ENCODE measurements at places on chromosomes 6 and 20.
A peak's percentile ranks its signal among the peaks of the same experiment; 100 is the strongest.

DNA sequence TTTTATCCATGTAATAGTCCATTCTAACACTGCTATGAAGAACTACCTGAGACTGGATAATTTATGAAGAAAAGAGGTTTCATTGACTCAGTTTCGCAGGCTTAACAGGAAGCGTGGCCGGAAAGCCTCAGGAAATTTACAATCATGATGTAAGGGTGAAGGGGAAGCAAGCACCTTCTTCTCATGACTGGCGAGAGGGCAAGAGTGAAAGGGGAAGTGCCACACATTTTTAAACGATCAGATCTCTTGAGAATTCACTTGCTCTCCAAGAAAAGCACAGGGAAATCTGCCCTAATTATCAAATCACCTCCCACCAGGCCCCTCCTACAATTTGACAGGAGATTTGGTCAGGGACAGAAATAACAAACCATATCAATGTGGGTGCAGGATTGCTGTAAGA lies 859.7 kb downstream of the EPHA7 start:
- DNase-seq: no peak

GRCh38 chr6:55445648-55446204 lies 118.5 kb downstream of the GFRAL start:
- peak; percentile 1 for DNase-seq

- DNase-seq: no peak
These were observed 9.1 kb downstream of the BCAS1 start for GRCh38 chr20:54061101-54061881.

- DNase-seq: no peak
These were observed 71.2 kb downstream of the KIAA0319 start for GRCh38 chr6:24574809-24575208.

DNA sequence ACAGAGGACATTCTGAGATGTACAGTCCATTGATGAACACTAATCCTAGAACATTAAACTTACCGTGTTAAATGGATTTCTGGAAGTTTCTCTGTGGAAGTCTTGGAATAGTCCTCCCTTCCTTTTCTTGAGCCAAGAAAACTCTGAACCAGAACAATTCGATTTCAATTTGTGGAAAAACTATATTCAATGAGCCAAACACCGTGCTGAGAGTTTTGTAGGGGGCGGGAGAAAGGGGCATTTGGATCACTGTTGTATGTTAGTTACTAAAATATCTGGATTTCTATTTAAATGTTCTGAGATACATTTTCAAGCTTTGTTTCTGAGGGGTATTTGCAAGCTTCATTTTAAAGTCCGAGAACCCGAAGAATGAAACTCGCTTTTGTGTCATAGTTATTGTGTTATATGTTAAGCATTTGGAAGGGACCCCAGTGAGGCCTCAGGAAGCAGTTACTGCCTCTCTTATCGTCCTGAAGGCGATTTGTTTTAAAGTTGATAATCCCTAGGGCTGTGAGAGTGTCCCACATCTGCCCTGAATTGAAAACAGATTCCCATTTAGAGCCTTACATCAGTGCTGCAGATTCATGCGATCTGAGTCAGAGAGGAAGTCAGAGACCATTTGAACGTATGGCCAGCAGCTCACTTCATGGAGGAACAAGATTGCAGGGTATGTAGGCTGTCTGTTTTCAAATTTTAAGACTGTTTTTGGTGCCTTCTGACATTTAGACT lies 70.8 kb upstream of the SASH1 start:
- DNase-seq: peak; percentile 81

DNA sequence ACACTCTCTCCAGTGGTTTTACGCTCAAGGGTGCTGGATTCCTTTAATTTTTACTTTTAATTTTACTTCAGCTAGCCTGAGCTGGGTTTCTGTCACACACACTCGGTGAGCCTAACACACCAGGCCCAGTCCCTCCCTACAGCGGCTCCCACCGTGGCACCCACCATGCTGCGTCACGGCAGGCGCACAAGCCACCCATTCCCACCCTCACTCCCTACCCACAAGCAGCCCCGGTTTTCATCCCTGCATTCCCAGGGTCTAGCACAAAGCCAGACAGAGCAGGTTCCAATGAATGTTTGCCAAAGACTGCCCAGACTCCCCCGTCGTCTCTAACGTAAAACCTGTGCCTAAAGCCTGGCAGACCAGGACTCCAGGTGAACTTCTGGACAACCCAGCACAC lies 50.3 kb downstream of the MYH7B start:
- DNase-seq: no peak

DNA sequence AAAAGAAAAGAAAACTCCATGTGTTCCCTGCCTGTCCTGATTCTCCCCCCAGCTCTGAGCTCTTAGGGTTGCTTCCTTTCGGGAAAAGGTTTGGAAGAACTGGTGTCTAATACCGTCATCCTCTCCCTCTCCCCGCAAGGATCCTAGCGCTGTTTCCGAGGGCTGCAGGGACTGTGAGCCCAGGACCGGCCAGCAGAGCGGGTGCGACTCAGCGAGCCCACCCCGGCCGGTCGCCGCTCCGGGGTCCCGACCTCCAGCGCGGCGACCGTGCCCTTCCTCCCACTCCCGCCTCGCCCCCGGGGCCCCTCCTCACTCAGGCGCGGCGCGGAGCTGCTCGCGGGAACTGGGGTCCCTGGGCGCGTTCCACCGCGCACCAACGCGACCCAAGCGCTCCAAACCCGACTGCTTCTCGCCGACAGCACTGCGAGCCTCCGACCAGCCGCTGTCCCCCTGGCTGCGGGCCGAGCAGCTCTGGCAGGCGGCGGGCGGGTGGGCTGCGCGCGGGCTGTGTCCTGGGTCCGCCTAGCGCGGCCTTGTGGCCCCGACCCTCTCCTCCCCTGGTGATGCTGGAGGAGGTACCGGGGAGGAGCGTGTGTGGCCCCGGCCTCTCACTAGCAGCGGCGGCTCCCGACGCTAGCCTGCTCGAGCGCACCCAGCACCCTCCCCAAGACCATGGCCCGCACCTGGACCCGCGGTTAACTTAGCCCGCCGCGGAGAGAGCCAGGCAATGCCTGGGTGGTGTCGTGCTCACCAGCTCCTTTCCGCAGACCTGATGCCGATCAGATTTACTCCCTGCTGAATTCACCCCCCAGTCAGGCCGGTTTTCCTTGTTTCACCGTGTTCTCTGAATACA lies at the start of gene PLA2G7:
Gene PLA2G7, minus strand, starts transcription at position 509 of the 853 bp plus-strand sequence. CDS start 12,484 bp downstream, outside the sequence.
- DNase-seq: peak; percentile 23

DNA sequence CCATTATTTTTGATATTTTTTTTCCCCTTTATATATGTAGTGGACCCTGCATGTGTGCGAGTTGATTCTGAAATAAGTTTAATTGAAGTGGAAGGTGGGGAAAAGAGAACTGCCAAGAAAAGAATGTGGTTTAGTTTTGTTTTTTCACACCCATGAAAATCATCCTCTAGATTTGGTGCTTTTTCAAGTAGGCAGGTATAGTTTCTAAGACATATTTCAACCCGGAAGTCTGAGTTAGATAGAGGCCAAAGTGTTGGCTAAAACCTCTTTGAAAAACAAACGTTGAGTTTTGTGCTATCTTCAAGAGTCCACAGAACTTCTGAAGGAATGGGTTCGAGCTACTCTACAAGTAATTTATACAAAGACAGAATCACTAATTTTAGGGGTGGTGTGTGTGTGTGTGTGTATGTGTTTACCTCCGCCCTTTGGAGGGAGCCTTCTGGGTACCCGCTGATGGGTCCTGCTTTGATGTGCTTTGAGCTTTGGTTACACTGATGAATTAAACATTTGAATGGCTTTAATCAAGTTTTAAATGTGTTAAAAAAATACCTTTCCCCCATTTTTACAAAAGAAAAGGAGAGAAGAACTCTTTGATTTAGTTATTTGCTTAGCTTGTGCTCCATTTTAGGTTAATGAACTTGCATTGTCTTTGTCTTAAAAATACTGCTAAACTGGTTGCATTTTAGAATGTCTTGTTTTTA lies 2.5 kb downstream of the RREB1 start:
- no peak for DNase-seq

- DNase-seq: no peak
These were observed 41.3 kb downstream of the SYNJ2 start for GRCh38 chr6:158022749-158023596.

GRCh38 chr6:154450498-154450897 lies 60.0 kb downstream of the CNKSR3 start:
- no peak for DNase-seq

GRCh38 chr6:73339340-73339739 lies 14.7 kb downstream of the DPPA5 start:
- no peak for DNase-seq

GRCh38 chr20:17712201-17712600 lies 12.4 kb downstream of the BANF2 start:
- no peak for DNase-seq

GRCh38 chr6:37972994-37973757 lies 153.6 kb downstream of the ZFAND3 start:
- DNase-seq: no peak

DNA sequence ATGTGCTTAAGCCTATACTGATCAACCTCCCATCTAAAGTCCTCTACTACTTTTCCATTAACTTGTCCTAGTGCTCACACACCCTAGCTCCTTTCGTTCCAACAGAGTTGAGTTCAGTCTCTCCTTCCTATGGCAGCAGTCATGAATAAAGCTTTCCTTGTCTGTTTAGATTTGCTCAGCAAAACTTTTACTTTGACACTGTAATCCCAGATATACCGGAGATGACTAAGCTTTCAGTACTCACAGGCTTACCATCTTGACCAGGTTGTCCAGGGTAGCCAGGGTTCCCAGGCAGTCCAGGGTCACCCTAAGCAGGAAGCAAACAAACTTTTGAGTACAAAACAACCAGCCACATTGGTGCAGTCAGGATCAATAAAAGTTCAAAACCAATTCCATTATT lies 90.7 kb downstream of the COL21A1 start:
- DNase-seq: no peak

DNA sequence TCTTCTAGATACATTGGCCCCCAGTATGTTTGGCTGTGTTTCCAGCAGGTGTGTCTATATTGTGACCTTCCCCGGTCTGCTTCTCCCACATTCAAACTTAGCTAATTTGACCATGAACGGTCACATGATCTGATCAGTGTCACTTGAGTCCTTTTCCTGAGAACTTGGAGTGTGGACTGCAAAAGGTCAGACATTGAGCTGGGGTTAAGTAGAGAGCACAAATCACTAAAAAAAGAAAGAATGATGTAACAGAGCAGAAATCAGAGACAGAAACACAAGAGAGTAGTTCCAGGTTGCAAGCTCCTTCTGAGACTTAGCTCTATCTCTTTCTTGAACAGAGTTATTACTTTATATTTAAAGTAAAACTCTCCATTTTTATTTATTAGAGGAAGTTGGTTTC lies 733.9 kb downstream of the CBLN4 start:
- no peak for DNase-seq

DNA sequence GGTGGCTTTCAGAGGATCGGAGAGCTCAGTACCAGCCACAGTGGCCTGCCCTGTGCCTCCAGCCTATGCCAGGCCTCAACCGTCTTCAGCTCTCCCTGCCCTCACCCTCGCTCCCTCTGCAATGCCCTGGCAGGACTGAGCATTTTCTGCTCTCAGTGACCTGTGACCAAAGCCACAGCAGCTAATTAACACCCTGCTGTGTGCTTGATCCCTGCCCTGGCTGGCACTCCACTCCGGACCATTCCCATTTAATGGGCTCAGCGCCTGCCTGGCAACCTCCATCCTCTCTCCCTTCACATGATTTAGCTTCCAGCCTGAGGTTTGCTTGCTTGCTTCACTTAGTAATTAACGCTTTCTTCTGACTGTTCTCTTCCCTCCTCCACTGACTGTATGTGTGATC lies 287.5 kb downstream of the LRFN2 start:
- DNase-seq: no peak

GRCh38 chr20:12762725-12763124 lies 246.0 kb upstream of the SPTLC3 start:
- DNase-seq: no peak

DNA sequence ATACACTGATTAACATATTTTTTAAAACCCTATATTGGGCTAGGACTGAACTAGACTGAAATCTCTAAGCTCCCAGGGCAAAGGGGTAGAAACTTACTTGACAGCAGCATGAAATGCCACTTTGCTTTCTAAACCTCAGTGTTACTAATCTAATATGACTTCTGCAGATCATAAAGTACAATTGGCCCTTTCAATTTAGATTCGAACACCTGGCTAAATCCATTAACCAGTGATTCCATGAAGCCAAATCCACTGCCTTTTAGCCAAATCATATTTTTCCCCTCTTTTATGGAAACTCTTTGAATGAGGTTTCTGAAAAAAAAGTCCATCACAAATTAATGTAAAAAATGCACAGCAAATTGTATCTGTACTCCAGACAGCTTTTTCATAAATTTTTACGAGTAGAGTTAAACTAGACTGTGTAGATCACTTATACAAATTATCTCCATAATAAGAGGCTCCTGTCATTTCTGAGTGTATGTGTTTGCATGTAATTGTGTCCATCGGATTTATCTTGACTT lies 25.7 kb downstream of the EPHA7 start:
- no peak for DNase-seq

GRCh38 chr6:24743265-24743943 lies 24.4 kb upstream of the C6orf62 start:
- DNase-seq: peak; percentile 78

DNA sequence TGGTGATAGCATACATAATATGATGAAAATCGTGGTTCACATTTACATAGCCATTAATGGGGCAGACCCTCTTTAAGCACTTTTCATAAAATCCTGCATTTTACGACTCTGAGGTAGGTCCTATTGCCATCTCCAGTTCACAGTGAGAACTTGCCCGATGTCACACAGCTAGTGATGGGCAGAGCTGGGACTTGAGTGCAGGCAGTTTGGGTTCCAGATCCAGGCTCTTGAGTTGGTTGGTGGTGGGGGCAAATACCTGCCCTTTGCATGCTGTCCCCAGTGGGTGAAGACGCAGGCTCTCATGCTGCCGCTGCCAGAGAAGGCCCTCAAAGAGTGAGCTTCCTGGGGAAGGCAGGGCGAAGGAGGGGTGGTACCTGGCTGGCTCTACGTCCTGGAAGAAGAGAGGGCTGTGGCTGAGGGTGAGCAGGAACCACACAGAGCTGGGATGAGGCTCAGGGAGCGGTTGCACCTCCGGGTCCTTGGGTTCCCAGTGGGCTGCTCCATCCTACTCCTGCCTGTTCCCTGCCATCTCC lies 6.1 kb upstream of the BAK1 start:
- no peak for DNase-seq

DNA sequence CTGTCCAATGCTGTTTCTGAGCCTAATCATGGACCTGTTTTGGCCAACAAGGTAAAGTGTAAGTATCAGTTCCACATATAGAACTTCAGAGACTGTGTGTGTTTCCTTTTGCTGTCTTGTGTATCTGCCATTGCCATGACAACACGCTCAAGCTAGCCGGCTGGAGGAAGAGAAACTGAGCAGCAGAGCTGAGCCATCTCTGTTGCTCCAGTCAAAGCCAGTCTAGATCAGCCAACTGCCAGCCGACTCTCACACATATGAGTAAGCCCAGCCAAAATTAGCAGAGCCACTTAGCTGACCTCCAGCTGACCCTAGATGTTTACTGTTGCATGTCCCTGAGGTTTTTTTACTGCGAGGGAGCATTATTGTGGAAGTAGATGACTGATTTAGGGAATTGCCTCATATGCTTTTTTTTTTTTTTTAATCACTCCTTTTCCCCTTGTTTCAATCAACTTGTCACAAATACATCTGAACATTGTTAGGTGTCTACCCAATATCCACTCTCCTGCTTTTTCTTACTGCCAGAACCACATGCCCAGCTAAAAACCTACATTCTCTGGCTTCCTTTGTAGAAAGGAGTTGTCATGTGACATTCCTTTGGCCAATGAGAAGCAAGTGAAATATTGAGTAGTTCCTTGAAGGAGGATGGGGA lies 304.3 kb upstream of the SUPT3H start:
- DNase-seq: no peak

Data from hepatic stellate cell (primary cell).